NCI-H187 (cell line): ENCODE measurements at places on chromosomes 4 and X.

DNA sequence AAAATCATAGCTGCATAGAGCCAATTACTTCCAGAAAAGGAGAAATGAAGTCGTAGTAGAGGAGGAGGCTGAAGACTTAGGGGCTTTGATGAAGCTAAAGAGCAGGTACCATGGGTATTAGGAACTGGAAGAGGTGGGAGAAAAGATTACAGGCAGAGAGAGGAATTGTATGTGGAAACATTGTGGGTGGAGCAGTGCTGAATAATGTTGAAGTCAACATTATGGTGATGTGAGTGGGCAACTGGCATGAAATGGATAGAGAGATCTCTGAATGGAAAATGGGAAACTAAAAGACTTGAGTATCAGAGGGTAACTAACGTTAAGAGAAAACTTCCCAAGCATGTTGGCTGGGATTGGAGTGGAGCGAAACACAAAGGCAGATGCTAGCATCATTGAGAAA, 92.5 kb downstream of the AREG start:
- DNase-seq: no peak

DNA sequence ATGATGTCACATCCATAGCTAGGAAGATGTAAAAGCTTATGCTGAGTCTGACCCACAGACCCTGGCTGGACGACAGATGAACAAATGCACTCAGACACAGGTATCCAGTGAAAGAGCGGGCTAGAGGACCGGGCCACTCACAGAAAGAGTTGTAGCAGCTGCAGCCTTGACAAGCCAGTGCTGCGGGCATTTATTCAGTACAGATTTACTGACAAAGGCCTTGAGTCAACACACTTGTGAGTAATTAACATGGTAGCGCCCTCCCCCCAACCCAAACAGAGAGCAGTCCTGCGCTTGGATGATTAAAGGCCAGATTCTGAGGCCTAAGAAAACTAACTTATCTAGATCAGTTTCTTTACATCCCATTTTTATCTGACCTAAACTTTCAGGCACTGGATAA, 244.6 kb downstream of the SPANXN4 start:
- no peak for DNase-seq

GRCh38 chr4:150217808-150218207, 139.6 kb downstream of the DCLK2 start:
- no peak for DNase-seq

DNA sequence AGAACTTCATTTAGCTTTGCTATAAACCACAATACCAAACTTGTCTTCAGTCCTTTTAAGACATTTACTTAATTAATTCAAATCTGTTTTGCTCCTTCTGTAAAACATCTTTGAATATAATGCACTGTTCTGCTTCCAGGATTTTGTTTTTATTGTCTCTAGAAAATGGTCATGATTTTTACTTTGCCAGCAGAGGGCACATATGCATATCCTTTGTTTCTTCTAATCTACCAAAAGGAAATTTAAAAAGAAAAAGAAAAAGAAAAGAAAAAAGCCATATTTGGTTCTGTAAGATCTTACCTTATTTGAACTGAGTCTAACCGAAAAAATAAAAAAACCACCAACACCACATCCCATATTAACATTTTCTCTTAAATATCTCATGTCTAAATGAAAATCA, 101.9 kb upstream of the CCSER1 start:
- no peak for DNase-seq

DNA sequence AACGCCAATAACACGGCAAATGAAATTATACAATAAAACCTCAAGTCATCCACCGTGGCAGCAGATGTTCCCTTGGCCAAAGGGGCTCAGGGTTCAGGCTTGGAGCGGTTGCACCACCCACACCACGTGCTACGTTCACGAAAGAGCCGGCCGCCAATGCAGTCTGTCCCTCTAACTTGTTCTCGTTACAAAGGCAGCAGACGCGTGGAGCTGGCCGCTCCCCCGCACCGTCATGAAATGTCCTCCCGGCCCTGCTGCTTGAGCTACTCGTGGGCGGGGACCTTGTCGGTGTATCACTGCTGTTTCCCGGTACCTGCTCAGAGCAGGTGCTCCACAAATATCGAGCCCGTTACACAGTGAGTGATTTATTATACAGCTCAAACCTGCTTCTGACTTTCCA, 36.4 kb upstream of the MAN2B2 start:
- no peak for DNase-seq
